Lower leg skin (tissue), 4 donors: ENCODE measurements at places on chromosomes 2 and 18. TPM values are rescaled to one million over a fixed set of nuclear protein-coding genes. Genes with fewer than 3 reads are reported as not detected.

DNA sequence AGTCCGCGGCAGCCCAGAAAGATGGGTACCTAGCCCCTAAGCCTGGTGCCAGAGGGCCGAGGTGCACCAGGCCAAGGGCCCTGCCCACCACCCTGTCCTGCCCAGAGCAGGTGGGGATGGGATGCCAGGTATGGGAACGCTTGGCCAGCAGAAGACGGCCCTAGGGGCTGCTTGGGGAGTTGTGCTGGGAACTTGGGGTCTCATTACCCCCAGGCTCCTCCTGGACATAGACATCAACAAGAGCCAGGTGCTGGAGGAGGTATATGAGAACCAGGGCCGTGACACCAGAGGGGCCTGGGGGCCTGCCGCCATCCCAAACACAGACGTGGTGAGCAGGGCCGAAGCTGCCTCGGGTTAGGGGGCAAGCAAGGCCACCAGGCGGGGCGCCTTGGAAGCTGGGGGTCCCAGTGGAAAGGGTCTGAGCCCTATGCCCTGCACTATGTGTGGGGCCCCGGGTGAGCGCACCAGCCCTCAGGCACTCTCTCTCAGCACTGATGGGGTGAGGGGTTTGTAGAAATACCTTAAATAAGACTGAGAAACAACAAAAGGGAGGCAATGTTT lies 46.9 kb downstream of the FER1L5 start:
- no peak for DNase-seq

DNA sequence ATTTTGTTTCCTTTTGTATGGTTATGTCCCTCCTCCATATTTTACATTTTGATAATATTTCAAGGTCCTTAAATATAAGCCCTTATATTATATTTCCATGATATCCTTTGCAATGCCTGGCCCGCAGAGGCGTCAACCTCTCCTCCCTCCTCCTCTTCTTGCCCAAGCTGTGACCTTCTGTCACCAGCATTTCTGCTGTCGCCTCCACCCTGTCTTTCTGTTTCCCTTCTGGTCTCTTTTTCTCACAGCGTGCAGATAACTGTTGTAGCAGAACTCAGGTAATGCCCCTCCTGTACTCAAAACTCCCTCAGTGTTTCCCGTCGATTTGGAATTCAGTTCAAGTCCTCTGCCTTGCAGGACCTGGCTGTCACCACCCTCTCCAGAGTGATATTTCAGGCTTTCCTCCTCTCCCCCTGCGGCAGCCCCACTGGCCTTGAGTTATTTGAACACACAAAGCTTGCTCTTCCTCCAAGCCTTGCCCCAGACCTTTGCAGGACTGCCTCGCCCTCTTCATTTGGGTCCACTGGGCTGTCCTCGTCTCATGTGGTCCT lies 709.3 kb downstream of the DCDC2C start:
- no peak for DNase-seq

GRCh38 chr2:216635701-216636550 lies 2.7 kb downstream of the IGFBP2 start:
- DNase-seq = no peak

- no peak for DNase-seq
Observed at GRCh38 chr2:227805578-227805977, 8.1 kb upstream of the CCL20 start.

GRCh38 chr2:176461098-176461808 lies 192.0 kb downstream of the MTX2 start:
- DNase-seq = no peak

DNA sequence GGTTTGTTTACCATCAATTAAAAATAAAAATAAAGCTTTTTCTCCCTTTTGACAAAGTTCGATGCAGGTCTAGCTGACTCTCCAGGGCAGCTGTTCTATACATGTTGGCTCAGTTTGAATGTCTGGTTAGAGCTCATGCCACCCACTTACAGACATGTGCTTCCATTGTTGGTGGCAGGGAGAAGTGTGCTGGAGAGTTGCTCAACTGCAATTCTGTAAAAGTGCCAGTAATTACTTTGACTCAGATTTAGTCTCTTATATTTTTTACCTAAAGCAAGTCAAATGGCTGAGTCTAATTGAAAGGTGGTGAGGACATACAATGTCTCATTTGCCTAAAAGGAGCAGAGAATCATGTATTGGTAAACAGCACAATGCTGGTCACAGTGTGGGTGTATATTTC lies 609.1 kb upstream of the SYT4 start:
- no peak for DNase-seq

- DNase-seq = no peak
Observed at GRCh38 chr18:79952456-79952995, 1.1 kb upstream of the SLC66A2 start.

DNA sequence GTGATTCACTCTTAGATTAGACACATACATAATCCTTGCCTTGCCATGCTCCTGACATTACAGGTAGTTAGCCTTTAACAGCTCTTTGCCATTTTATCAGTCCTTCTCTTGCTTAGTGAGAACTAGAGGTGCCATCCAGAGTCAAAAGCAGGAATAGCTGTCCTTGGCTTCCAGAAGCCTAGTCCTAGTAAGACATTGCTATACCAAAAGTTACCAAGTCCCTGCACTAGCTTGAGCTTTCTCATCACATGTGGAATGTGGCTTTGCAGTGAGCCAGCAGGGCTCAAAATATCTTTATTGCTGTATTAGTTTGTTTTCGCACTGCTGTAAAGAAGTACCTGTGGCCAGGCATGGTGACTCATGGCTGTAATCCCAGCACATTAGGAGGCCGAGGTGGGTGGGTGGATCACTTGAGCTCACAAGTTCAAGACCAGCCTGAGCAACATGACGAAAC lies 104.7 kb upstream of the NOSTRIN start:
- no peak for DNase-seq

GRCh38 chr2:119468154-119468955 lies 36.7 kb downstream of the TMEM37 start:
- no peak for DNase-seq

DNA sequence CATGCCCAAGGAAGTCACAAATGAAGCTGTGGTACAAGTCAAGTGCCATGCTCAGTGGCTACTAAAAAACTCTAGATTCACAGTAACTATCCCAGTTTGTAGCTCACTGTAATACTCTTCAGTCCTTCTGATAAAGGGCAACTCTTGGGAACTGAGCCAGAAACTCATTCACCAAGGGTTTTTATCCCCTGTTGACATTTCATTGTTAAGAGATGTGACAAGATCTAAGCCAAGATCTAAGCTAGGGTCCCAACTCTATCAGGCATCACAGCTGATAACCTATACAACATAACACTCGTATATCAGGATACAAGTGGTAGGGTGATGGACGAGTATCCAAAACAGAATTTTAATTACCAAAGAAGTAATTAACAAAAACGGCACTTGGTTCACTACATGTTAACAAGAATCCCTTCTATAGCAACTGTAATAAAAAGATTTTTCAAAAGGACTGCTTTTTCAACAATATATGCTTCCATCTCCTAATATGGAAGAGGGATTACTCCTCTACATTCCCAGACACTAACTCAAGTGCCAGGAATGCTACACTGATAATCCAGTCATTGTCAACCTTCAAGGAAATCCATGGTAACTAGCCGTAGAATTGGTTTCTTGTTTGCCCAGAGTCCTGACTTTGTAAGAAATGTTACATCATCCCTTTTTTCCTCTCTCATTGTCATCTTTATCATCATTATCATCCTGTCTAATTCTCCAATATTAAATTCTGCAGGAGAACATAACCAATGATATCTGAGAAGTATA lies 111.7 kb downstream of the CDH2 start:
- no peak for DNase-seq

- no peak for DNase-seq
Observed at GRCh38 chr18:42373584-42373983, 418.6 kb downstream of the PIK3C3 start.

DNA sequence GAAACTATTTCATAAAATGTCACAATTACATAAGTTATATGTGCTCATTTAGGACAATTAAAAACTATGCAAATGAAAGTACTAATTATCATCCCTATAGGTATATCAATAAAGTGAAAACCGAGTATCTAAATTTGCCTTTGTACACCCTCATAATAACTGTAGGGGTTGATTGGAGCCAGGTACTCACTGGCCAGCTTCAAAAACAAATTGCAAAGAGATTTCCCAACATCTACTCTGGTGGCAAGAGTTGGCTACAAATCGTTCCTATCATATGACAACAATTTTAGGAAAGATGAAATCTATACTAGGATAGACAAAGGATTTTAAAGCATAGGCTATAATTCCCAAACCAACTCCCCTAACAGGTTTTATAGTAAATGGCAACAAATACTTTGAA lies 556.4 kb downstream of the LRRTM4 start:
- DNase-seq = no peak

DNA sequence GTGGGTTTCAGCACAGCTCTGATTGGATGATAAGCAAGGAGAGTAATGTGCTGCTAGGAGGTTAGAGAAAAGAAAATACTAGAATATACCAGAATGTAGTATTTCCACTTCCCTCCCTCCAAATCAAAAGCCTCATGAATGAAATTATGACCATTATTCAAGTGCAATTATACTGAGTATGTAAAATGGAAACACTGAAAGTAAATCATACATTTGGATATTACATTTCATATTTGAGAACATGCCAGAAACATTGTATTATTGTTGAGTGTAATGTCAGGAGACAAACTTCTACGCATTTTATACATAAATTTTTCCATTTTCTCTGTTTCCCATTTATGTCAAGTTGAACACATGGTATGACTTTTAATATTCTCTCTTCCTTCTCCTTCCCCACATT lies 942 bp upstream of the CETN1 start:
- DNase-seq = no peak

- no peak for DNase-seq
Observed at GRCh38 chr2:14903709-14904374, 271.3 kb downstream of the LRATD1 start.

DNA sequence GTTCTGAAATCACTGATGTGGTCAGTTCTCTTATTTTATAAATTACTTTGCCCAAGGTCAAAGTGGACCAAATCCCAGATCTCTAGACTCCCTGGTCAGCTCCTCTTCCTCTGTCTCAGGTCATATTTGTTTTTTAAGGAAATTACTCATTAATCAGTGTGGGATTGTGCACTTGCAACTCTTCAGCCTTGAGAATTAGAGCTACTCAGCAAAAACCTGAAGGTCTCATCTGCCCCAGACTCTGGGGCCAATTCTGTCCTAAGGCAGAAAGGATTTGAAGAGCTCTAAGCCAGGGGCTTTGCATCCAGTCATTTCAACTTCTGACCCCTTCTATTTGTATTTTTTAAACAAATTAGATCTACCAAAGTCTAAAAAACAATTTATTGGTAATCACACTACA lies 17.7 kb upstream of the DCC start:
- no peak for DNase-seq

DNA sequence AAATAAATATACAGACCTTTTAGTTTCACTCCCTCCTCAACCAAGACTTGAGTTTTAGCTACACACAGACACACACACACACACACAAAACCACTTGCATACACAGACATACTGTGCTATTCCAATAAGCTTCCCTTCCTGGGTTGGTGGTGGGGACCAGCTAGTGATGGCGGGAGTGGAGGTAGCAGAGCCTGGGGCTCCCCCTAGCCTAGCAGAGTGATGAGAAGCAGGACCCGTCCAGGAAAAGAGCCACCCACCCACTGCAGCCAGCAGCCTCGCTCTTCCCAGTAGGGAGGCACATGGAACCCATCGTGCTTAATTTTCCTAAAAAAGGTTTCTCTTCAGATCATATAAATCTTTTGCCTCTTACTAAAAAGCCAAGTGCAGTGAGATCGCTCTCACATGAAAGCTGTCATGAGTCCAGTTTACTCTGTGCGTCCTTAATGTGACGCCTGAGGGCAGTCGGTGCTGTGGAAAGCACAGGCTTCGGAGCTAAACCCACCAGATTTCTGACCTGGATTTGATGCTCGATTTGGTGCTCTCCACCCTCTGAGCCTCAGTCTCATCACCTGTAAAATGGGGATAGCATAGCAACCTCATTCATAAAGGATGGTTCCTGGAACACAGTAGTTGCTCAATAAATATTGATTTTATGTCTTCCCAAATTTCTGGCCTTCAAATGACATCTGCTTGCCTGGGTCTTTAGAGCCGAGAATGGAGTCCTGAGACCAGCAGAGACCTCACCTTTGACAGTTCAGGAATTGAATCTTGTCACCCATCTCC lies 60.1 kb upstream of the YWHAQ start:
- DNase-seq = no peak

DNA sequence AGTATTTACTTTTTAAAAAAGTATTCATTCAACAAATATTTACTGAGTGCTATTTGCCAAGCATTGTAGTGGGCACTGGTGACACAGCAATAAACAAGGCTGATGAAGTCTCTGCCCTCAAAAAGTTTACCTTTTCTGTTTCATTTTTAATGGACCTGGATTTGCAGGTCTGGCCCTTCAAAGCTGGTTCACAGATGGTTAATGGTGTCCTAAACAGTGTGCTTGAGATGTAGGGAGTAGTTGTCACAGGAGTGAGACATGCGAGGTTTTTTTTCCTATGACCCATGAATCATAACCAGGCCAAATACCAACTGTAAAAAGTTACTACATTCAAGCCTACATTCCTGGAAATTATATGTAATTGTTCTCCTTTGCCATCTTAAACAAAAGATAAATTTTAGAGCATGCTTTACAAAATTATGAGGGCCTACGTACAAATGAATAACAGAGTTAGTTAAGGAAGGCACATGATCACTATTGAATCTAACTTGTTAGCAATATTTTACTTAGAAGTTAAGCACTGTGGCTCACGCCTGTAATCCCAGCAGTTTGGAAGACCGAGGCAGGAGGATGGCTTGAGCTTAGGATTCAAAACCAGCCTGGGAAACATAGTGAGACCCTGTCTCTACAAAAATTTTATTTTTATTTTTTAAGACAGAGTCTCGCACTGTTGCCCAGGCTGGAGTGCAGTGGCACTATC lies 223.9 kb downstream of the MBD5 start:
- DNase-seq = no peak

DNA sequence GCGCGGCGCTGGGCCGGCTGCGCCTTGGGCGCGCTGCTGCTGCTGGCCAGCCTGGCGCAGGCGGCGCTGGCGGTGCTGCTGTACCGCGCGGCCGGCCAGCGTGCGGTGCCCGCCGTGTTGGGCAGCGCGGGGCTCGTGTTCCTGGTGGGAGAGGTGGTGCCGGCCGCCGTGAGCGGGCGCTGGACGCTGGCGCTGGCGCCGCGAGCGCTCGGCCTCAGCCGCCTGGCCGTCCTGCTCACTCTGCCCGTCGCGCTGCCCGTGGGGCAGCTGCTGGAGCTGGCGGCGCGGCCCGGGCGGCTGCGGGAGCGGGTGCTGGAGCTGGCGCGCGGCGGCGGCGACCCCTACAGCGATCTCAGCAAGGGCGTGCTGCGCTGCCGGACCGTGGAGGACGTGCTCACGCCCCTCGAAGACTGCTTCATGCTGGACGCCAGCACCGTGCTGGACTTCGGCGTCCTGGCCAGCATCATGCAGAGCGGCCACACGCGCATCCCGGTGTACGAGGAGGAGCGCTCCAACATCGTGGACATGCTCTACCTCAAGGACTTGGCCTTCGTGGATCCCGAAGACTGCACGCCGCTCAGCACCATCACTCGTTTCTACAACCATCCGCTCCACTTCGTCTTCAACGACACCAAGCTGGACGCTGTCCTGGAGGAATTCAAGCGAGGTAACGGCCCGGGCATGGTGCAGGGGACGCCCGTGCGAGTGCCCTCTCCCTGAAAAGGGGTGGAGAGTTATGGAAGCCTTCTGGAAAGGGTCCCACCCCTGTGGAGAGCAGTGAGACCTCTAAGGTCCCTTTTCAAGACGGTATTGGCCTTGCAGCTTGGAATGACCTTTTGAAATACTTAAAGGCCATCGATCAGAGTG lies 1.0 kb downstream of the CNNM3 start:
- no peak for DNase-seq

The UPP2 gene
- not detected for total RNA-seq

The GPR39 gene
- total RNA-seq = 1.9 TPM

The MAB21L4 gene
- 66.2 TPM for total RNA-seq

The CYP1B1 gene
- 12.4 TPM for total RNA-seq

The GPR45 gene
- total RNA-seq = not detected

The KCNIP3 gene
- 5.2 TPM for total RNA-seq

The ATG16L1 gene
- total RNA-seq = 39.2 TPM
